Esophagus mucosa (tissue), 1 donor: ENCODE measurements at places on chromosomes 13 and 19. TPM values are rescaled to one million over a fixed set of nuclear protein-coding genes. Genes with fewer than 3 reads are reported as not detected.
A peak's percentile ranks its signal among the peaks of the same experiment; 100 is the strongest.

GRCh38 chr13:41188584-41188983 lies 5.8 kb downstream of the KBTBD7 start:
- ATAC-seq = no peak

- ATAC-seq = peak; percentile 89
Measured at GRCh38 chr19:50147462-50148423, 15.3 kb downstream of the IZUMO2 start.

CYP2S1 gene
- total RNA-seq = 10.4 TPM

- peak; percentile 94 for ATAC-seq
Measured at GRCh38 chr19:3135961-3136683, at the start of gene GNA15. TSS of gene GNA15 (plus strand) at chr19:3136033. CDS start at chr19:3136451, 418 bp downstream.

- no peak for ATAC-seq
Measured at GRCh38 chr13:81377921-81378320, 1037.0 kb upstream of the SPRY2 start.

GRCh38 chr13:26024558-26024957 lies 27.3 kb downstream of the SHISA2 start:
- ATAC-seq = no peak

ZNF490 gene
- total RNA-seq = 5.2 TPM

CDX2 gene
- total RNA-seq = not detected

FOSB gene
- total RNA-seq = 2.5 TPM

VSTM2B gene
- total RNA-seq = not detected

DNA sequence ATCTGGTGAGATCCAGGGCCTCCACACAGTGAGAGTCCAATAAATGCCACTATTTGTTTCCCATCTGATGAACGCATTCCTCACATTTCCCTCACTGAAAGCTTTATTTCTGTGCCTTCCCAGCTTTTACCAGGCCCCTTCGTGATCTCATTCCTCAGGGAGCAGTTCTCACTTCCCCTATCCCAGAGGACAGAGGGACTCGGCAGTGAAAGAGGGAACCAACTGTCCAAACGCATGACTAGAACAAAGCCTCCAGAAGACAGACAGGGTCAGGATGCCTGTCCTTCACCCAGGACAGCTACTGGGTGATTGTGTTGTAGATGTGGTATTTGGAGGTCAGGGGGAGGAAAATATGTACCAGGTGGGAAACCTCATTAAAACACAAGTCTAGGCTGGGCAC lies 2.0 kb upstream of the ZBTB45 start:
- no peak for ATAC-seq

GRCh38 chr13:39405107-39405506 lies 197.9 kb downstream of the LHFPL6 start:
- ATAC-seq = no peak

- no peak for ATAC-seq
Measured at GRCh38 chr13:22726726-22727125, 454.1 kb upstream of the SGCG start.
